Foreskin fibroblast (primary cell): ENCODE measurements at places on chromosomes 2 and 18.

DNA sequence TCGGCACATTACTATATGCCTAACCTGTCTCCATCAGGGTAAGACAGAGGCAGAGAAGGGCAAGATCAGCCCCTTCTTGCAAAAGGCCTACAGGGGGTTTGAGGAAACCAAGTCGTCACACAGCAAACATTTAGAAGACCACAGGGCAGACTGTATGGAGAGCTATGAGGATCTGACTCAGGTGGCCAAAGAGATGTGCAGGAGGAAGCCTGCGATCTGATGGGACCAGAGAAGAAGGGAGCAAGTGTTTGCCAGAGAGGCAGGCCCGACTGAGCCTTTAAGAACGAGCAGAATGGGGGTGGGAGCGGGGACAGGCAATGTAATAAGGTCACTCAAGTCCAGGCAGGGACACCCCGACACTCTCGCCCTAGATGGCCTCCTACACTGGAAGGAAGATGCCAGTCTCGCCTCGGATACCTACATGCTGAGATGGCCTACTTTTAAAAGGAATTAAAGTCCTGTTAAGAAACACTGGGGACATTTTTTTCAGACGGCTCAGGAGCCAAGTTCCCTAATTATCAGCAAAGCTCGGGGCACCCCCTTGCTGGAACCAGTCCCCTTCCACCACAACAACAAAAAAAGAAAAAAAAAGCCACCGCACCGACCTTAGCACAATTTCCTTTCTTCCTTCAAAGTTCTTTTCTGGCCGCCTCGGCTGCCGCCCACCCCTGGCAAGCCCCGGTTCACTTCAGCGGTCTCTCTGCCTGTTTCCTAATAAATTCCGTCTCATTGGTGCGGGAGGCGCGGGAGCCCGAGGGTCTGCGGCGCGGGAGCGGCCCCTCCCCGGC lies 1.5 kb downstream of the SFXN5 start:
- no peak for DNase-seq

GRCh38 chr2:230916218-230916617 lies 8.8 kb downstream of the GPR55 start:
- DNase-seq = no peak

DNA sequence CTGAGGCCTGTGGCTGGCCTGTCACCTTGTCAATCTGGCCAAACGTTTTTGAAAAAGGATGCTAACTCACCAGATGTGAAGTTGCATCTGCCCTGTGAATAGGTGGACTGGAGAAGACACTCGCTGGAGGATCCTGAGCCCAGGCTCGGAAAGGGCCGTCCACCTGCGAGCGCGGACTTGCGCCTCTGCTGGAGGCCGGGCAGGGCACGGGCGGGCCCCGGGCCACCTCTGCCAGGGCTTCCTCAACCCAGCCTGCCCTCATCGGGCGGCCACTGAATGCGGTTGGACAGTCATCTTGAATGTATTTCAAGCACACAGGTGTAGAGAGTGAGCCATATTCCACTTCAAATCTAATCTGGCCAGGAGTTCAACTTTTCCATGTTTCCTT lies 83.9 kb downstream of the FAM210A start:
- no peak for DNase-seq

DNA sequence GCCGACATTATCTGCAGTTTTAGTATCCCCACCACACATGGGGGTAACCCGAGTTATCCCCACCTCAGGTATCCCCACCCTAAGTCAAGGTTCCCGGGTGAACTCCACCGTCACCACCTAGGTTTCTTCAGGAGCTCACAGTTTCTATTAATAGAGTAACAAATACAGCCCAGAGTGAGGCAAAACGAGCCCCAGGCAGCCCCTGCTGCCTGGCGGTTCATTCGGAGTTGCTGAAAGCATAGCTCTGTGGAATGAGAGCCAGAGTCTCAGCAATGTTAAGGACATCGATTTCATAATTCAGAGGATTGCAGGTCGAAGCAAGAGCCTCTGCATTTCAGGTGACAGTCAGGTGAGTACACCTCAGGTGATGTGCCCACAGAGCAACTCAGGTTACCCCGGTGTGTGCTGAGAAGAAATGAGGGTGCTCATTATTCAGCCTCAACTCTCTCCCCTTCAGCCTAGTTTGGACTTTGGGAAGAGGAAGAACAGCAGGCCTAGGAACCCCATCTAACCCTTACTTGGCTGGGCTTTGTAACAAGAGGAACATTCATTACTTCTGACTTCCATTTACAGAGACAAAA lies 10.7 kb downstream of the SATB2 start:
- no peak for DNase-seq

- DNase-seq = no peak
These were observed 3.1 kb downstream of the SPOPL start for GRCh38 chr2:138504546-138505235.
